ENCODE measurements at places on chromosomes 2 and 18.

- DNase-seq, result no peak
Observed at GRCh38 chr2:9696731-9697130, 65.9 kb upstream of the YWHAQ start.

GRCh38 chr2:15818318-15818753 lies 122.0 kb upstream of the MYCN start:
- no peak for DNase-seq

DNA sequence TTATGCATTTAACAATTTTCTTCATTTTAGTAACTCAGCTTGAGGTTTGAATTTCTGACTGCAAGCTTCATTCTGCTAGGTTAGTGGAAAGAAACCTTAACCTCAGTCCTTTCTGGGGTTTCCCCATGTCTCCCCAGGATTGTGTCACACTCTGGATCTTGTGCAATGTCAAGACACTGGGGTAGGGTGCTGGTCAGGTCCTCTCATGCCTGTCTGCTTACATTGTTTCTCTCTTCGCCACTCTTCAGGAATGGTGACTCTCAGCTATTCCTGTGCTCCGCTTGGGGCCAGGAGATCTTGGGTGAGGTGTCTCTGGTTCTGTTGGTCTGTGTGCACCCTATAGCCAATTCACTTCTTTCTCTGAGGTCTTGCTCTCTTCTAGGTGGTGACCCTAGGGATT lies 23.9 kb downstream of the CTLA4 start:
- DNase-seq, result no peak

GRCh38 chr2:160246356-160246755 lies 46.3 kb upstream of the ITGB6 start:
- DNase-seq, result no peak

DNA sequence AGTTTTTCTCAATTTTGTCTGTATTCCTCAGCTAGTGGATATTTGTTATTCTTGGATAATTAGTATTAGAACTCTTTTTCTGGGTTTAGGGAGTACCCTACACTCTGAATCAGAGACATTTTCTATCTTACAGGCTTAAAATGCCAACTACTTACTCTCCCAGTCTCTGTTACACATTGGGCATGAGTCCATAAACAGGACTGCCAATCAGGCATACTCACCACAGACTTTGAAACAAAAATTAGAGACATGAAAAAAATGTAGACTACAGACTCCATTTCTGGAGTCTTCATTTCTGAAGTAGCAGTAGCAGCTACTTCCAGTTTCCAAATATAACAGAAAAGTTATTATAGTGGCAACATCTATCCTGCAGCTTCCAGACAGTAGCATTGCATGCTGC lies 279.7 kb downstream of the MBD5 start:
- no peak for DNase-seq

GRCh38 chr2:218811382-218811781 lies 20.2 kb downstream of the PRKAG3 start:
- no peak for DNase-seq

- DNase-seq, result no peak
Observed at GRCh38 chr2:111624411-111625156, 259.4 kb downstream of the ANAPC1 start.

GRCh38 chr2:202703091-202703490 lies 68.3 kb downstream of the FAM117B start:
- DNase-seq, result no peak

GRCh38 chr2:126656431-126657147 lies 631 bp downstream of the GYPC start:
- no peak for DNase-seq

DNA sequence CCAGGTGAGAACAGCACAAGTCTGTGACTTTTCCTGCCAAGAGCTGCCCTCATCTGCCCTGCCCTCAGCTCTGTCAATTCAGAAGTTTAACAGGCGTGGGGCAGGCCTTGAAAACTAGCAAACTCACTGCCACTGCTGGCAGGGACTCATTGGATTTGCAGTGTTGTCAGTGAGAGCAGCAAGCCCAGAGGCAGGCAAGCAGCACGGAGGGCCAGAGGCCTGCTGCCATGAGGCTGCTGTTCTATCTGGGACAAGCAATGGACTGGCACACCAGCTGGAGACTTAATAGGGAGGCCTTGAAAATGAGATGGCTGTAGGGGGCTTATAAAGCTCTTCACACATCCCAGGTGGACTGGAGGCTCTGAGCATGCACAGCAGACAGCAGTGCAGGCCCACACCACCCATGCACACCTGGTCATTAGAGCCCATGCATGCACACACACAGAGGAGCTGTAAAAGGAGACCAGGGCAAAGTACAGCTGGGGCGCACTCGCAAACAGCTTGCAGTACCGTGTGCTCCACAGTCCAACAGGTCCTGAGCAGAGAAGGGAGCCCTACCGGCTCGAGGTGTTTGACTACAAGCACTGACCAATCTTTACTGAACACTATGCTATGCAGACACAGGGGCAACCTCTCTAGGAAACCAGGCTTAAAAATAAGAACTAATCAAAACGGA lies 28.7 kb downstream of the MGAT4A start:
- DNase-seq, result peak; percentile 45

DNA sequence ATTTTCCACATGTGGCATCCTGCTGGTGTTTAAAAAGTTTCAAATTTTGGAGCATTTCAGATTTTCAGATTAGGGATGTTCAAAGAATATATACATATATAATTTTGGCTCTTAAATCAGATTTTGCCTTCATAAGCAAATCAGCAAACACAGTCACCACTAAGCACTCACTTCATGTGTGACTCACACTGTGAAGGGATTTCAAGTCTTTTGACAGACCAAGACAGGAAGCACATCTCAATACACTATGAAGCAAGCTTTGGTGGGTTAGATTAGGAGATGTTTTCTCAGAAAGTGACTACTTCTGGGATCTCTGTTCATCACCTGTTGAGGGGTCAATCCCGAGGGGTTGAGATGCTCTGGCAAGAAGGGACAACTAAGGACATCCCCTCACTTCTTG lies 227.8 kb upstream of the RBBP8 start:
- no peak for DNase-seq

GRCh38 chr2:76251342-76251741 lies 540.6 kb upstream of the GCFC2 start:
- no peak for DNase-seq

- DNase-seq, result no peak
Observed at GRCh38 chr18:38993342-38993741, 1427.7 kb upstream of the CELF4 start.

DNA sequence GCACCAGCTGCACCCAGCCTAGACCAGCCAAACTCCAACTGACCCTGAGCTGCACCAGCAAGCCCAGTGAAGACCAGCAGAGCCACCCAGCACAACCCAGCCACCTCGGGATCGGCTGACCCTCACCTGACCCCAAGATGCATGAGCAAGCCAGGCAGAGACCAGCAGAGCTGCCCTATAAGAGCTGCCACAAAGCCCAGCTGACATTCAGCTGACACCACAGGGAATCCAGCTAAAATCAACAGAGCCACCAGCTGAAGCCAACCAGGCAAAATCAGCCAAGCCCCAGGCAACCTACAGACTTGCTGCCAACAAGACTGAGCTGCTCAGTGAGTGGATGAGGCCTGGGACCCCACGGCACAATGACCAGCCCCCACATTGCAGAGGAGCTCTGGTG lies 54.6 kb downstream of the CYP27C1 start:
- no peak for DNase-seq

- DNase-seq, result no peak
Observed at GRCh38 chr18:70377317-70377799, 88.5 kb downstream of the SOCS6 start.

DNA sequence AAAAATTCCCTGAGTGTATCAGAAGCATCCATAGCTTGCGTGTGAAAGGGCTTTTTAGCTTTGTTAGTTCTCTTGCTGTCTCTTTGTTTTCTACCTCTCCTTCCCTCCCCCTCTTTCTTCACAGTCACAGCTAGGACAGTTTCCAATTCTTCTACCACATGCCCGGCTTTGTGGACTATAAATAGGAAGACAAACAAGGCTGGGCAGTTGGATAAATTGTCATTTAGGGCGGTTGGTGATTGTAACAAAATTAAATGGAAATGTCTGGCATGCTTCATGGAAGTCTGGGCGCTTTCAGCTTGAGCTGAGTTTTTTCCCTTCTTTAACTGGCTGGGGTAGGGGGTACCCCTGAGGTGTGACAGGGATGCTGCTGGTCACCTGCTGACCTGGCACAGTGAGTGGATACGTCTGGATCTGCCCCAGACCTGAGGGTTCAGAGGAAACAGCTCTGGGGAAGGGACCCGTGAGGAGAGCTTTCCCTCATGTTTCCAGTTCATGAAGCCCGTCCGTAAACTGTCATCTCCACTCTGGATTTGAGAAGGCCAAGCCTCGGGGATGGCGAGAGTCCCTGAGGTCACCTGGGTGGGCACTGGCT lies 29.0 kb upstream of the GIGYF2 start:
- no peak for DNase-seq

GRCh38 chr2:46831869-46832265 lies 83.7 kb downstream of the MCFD2 start:
- no peak for DNase-seq

GRCh38 chr2:69211048-69211447 lies 176.0 kb downstream of the GFPT1 start:
- no peak for DNase-seq

- DNase-seq, result no peak
Observed at GRCh38 chr18:2091937-2092336, 479.4 kb downstream of the METTL4 start.

DNA sequence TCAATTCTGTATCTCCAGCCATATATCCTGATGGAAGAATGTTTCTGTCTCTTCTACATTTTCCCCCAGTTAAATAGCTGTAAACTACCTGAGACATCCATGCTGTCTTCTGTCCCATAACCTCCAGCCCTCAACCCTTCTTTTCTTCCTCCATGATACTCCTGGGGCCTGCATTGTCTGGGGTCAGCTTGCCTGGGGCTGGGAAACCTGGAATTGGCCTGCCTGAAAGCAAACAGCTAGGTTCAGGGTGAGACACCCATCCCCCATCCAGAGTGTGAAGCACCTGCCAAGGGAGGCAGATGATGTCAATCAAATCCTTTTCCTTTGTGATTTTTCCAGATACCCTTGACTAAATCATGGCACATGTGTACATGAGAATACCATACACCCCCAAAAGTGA lies 313.7 kb upstream of the MGAT5 start:
- DNase-seq, result no peak

DNA sequence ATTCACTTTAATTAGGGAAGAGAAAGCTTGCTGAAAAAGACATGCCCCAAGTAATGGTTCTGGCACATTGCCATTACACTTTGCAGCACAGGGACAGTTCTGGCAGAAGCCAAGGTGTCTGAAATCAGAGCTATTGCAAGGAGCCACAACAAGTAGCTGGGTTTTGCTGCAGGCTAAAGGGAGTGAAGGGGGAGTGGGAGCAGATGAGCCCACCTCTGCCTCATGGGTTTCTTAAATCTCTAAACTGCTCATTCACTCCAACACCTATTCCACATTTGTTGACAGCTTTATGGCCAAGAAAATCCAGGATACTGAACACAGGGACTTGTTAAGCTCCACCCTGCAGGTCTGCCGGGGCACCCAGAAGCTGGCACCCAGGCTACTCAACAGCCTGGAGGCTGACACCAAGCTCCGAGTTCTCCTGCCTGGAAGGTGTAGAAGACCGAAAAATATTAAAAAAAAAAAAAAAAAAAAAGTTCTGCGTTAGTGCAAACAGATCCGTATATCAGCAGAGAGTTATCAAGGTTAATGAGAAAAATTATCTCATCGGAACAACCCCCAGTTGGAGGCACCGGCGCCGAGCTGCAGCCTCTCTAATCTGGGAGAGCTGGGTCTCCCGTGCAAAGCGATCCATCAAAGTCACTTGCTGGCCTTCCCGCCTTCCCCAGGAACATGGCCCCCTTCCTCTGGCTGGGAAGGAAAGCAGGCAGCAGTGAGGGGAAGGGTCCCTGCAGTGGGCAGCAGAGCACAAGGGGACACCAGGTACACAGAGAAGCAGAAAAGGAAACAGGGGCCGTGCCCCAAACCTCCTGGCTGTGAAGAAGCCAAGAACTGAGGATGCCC lies 123.7 kb downstream of the HNMT start:
- DNase-seq, result no peak

GRCh38 chr18:38010971-38011857 lies 445.6 kb upstream of the CELF4 start:
- no peak for DNase-seq

GRCh38 chr2:176931588-176932563 lies 280.7 kb upstream of the HNRNPA3 start:
- no peak for DNase-seq

- DNase-seq, result no peak
Observed at GRCh38 chr2:25275575-25275965, 66.2 kb downstream of the DNMT3A start.

- no peak for DNase-seq
Observed at GRCh38 chr2:26396734-26397298, 4.9 kb upstream of the DRC1 start.

DNA sequence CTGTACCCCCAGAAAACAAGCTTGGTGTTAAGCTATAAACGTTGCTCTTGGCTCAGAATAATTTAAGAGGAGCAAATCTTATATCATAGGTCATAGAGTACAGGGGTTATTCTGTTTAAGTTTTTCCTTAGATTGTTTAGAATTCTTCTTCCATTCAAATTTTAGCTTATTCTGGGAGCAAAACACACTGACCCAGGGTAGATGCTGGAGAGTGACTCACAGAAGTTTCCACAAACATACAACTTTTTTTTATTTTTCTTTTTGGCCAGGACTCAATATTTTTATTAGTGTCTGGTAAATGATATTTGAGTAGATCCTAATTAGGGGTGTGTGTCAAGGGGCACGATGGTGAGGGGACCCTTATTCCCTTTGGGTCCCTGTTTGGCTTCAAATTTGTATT lies 71.5 kb upstream of the PSME4 start:
- no peak for DNase-seq

- DNase-seq, result no peak
Observed at GRCh38 chr2:53519918-53520841, 247.4 kb upstream of the CHAC2 start.

DNA sequence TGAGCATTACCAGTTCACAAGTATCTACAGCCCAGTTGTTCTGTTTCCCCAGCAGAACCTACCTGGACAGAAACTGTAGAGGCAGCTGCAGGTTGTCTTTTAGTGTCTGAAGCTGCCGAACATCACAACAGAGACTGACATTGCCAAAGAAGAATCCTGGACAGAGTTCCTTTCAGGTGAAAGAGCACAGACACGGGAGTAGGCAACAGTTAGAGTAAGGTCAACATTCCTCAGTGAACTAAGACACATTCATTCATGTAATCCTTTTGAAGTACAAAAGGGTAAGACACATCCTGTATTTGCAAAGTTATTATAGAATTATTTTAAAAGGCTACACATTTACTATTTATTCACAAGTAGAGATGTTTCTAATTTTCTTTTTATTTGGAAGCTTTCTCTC lies 14.3 kb downstream of the NPC1 start:
- no peak for DNase-seq

- DNase-seq, result no peak
Observed at GRCh38 chr2:227082286-227082685, 81.7 kb downstream of the COL4A4 start.

DNA sequence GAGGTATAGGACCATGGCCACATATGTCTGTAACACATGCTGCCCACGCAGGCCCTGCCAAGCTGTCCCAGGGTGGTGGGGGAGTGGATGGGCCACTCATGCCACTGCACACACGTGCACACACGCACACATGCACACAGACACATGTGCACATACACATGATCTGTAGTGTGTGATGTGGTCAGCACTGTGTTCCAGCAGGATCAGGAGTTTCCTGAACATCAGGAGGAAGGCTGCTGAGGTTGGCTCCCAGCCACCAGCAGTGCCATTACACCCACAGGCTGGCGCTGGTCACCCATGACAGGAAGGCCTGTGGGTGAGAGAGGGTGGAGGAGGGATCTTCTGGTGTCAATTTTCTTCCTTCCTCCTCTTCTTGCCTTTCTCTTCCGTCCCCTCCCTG lies 44.7 kb downstream of the POMC start:
- no peak for DNase-seq
